NCI-H774 (cell line): ENCODE measurements at places on chromosomes 11 and 22.

GRCh38 chr11:63142459-63142858, 1.6 kb downstream of the SLC22A24 start:
- DNase-seq, result no peak

- no peak for DNase-seq
These were observed 1298.0 kb upstream of the CNTN5 start for GRCh38 chr11:97722721-97723120.

- peak; percentile 27 for DNase-seq
These were observed at the start of gene PITPNM1 for GRCh38 chr11:67504950-67505581. PITPNM1 (minus strand) TSS chr11:67505363; CDS start chr11:67504180, 1,183 bp downstream.

DNA sequence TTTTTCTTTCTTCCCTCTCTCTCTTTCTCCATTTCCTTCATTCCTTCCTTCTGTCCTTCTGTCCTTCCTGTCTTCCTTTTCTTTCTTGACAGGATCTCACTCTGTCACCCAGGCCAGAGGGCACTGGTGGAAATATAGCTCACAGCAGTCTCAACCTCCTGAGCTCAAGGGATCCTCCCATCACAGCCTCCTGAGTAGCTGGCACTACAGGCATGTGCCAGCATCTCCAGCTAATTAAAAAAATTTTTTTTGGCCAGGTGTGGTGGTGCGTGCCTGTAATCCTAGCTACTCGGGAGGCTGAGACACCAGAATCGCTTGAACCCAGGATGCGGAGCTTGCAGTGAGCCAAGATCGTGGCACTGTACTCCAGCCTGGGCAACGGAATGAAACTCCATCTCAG, 4.8 kb upstream of the DUSP8 start:
- no peak for DNase-seq

- DNase-seq, result no peak
These were observed 712.6 kb upstream of the ANO5 start for GRCh38 chr11:21480240-21480639.

GRCh38 chr11:112310848-112311247, 50.2 kb upstream of the PLET1 start:
- DNase-seq, result no peak

DNA sequence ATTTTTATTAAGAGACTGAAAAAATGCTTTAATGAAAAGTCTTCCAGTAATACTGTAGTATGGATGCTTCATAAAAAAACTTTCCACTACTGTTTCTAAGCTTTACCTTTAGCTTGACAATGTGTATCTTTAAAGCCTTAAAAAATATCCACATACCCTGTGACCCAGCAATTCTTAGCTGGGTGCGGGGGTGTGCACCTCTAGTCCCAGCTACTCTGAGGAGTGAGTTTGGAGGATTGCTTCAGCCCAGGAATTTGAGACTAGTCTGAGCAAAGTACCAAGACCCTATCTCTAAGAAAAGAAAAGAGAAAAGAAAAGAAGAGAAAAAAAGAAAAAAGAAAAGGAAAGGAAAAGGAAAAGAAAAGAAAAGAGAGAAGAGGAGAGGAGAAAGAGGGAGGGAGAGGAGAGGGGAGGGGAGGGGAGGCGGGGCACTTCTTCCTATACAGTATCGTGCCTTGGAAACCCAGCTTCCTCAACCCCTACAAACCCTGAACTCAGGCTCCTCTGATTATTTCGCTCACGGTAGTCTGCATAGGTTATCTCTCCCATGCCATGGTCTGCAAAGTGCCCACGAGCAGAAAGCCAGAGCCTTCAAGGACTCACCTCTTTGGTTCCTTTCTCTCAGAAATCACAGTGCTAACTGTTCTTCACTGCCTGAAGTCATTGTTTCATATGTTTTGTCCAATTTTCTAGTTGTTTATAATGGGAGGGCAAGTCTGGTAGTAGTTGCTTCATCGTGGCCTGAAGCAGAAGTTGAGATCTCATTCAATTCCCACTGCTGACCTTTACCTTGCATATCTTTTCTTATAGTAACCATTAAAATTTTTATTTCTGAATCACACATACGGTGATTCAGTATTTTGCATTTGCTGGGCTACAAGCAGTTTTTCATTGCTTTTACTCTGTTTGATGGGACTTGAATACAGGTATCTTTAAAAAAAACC, 82.2 kb downstream of the FAM83F start:
- no peak for DNase-seq

GRCh38 chr11:83037877-83038276, 33.8 kb downstream of the RAB30 start:
- no peak for DNase-seq
